ENCODE measurements at places on chromosomes 16 and 17.

DNA sequence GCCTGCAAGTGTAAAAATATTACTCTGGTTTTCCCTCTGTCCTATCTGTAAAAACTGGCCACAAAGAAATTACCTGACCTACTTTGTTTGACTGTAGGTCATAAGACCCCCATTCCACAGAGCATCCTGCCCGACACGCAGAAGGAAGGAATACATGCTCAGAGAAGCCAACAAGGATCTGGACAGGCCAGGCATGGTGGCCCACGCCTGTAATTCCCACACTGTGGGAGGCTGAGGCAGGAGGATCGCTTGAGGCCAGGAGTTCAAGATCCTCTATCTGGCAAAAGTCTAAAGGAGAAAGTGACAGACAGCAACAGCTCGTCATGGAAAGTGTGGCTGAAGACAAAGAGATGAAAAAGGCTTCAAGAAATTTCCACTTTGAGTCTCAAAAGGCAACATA, 78.2 kb upstream of the RNU2-1 start:
- DNase-seq, result no peak

GRCh38 chr16:82331397-82331796, 161.4 kb upstream of the MPHOSPH6 start:
- peak; percentile 9 for DNase-seq

DNA sequence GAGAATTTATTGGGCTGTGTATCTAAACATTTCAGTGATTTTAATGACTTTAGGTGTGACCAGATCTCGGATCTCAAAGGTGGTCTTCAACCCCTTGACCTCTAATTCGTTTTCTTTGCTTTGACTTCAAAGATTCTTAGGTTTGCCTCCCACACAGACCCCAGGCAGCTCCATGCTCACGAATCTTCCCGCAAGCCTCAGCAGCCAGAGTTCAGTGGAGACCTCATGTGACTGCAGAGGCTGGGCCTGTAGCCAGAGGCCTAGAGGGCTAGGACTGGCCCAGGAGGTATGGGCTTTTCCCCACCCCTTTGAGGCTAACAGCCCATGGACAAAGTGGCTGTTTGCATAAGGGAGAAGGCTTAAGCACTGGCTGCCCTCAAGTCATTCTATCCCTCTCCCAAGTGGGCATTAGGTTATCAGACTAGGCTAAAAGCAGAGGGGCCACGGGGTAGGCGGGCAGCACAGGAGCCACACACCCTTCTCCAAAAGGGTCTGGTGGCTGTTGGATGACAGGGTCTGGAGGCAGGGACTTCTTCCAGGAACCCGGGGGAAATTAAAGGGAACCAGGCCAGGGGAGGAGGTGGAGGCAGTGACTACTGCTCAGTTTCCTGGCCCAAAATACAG, 3.0 kb downstream of the HIRIP3 start:
- no peak for DNase-seq

- peak; percentile 83 for DNase-seq
These were observed 9.4 kb downstream of the SNX20 start for GRCh38 chr16:50671644-50672260.

GRCh38 chr17:77478899-77479298, 338.1 kb downstream of the SEC14L1 start:
- DNase-seq, result no peak

DNA sequence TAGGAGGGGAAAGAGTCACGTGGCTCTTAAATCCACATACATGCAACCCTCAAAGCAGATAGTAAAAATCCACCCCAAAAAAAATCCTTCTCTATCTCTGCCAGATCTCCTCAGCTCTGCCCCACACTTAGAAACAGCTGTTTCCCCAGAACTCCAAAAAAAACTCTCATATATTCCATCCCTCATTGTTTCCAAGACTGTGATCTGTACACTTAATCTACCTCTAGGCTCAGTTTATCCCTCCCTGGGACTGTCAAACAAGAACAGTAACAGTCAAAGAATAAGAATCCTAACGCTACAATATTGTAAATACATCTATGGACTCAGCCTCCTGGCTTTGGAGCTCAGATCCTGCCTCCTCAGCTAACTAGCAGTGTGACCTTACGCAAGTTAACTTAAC, 11.6 kb downstream of the CUEDC1 start:
- DNase-seq, result no peak

- no peak for DNase-seq
These were observed 80.4 kb downstream of the COX10 start for GRCh38 chr17:14149751-14150150.

DNA sequence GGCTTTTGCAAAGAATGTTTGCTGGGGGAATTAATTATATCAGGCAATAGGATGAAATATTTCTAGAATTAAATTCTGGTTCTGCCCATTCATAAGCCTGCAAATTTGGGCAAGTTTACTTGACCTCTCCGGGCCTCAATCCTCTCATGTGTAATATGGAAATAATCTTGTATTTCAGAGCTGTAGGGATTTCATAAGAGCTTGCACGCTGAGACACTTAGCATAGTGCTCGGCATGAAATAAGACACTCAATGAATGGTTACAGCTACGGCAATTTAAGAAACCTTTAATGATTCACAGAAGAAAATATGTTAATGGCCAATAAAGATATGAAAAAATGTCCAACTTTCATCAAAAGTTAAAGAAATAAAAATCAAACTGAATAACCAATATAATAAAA, 40.6 kb upstream of the PITPNM3 start:
- no peak for DNase-seq

- DNase-seq, result peak; percentile 64
These were observed 7.9 kb upstream of the SLFN14 start for GRCh38 chr17:35568561-35568960.

DNA sequence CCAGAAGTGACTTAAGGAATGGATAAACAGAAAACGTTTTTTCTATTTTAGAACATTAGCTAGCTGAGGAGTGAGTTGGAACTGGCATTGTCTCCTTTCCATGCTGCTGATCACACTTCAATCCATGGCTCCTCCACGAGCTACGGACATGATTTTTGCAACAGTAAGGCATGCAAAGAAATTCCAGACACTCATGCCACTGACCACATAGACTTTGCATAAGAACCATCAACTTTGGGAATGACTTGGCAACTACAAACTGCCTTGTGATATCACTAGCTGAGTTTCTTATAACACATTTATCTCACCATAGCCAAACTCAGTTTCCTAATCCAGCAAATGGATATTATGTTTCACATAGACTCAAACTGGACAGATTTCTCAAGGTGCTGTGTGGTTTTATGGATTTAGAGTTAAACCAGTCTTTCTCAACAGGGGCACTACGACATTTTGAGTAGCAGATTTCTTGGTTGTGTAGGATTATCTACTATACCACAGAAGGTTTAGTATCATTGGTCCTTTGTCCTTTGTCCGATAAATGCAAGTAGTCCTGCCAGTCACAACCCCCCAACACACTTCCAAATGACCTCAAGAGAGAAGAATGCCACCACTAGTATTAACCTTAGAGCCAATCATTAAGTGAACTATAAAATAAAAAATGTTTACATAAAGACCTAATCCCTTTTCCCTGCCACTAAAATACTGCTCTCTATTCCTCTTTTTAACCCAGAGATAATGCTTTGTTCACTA, 48.3 kb upstream of the C17orf78 start:
- DNase-seq, result no peak

DNA sequence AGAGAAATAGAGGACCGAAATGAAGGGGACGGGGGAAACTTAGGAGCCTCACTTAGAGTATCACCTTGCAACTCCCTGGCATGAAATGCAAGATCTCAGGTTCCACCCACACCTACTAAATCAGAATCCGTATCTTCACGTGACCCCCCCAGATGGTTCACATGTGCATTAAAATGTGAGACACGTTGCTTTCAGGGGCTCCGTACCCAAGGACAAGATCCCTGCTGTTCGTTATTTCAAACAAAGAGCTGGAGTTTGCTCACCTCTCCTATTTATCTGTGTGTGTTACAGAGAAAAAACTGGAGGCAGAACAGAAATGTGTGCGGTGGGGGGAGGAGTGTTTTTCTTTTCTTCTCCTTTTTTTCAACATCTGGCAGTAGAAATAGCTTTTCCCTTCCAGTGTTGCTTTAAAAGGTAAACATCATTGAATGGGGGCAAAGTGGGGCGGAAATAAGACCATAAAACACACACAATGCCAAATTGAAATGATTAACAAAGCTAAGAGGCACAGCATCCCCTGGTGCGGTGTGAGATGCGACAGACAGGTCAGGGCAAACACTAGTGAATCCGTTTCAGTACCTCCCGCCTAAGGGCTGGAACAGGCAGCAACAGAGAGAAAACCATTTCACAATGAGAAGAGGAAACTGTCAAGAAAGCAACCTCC, 145.4 kb downstream of the SOX9 start:
- DNase-seq, result no peak

DNA sequence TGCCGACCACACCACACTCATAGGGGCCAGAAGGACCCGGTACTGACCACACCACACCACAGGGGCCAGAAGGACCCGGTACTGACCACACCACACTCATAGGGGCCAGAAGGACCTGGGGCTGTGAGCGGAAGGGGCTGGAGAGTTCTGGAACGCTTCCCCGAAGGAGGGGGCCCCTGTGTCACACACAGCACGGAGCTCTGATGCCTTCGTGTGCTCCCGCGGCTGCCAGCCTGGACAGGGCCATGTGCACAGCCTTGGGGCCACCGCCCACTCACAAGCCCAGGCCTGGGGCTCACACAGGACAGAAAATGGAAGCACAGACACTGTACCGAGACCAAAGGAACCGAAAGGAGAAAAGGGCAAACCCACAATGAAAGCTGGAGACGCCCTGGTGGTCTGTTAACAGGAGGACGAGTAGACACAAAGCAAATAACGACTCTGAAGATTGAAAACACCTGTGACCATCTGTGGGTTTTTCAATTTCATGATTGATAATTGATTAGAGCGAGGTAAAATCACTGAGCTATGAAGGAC, 106.5 kb upstream of the METRNL start:
- DNase-seq, result no peak

GRCh38 chr17:41069031-41069430, 3.4 kb upstream of the KRTAP2-4 start:
- DNase-seq, result peak; percentile 16

DNA sequence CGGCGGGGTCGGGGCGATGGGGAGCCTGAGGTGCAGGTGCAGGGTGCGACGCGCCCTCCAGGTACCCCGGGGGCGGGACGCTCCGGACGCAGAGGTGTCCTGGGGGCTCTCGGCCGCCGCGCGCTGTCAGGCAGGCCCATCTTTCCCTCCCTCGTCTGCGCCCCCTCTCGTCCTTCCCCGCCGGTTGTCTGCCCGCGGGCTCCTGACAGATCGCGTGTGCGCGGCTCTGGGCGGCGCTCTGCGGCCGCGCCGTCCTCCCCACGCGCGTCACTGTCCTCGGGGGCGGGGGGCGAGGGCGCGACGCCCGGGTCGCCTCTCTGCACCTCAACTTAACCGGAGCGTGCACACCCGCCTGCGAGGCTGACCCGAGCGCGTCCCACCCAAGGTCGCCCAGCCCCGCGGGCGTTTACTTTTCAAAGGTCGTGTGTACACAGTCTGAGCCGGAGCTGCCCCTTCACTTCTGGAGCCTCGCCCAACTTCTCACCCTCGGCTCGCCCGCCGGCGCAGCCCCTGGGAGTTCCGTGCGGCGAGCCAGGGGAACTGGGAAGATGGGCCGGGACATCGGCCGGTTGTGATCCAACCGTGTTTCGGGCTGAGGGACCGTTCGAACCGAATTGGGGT, 512 bp downstream of the AKAP1 start:
- peak; percentile 62 for DNase-seq

DNA sequence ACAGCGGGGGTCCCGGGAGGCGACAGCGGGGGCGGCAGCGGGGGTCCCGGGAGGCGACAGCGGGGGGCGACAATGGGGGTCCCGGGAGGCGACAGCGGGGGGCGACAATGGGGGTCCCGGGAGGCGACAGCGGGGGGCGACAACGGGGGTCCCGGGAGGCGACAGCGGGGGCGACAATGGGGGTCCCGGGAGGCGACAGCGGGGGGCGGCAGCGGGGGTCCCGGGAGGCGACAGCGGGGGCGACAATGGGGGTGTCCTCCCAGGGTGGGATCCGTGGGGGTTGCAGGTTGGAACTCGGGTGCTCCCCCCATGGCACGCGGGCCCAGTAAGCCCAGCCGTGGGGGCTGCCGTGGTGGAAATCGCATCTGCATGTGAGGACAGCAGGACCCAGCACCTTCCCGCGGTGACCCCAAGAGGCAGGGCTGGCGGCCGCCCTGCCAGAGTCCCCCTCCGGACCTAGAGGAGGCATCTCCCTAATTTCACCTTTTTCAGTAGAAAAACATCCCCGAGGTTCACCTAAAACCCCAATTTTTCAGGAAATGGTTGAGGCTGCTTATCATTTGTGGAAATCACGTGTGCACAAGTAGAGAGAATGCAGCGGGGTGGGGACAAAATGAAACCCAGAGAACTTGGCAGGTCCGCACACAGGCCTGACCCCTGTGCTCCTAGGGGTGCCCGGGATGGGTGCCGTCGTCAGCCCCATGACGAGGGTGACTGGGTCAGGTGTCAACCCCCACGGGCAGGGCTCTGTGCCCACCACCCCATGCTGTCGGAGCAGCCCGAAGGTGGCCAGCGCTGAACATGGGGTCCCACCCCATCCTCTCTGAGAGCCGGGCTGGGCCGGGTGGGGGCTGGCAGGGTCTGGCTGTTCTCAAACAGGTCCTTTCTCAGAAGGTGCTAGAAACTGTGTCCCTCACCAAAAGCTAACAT, 10.5 kb upstream of the METRNL start:
- no peak for DNase-seq

DNA sequence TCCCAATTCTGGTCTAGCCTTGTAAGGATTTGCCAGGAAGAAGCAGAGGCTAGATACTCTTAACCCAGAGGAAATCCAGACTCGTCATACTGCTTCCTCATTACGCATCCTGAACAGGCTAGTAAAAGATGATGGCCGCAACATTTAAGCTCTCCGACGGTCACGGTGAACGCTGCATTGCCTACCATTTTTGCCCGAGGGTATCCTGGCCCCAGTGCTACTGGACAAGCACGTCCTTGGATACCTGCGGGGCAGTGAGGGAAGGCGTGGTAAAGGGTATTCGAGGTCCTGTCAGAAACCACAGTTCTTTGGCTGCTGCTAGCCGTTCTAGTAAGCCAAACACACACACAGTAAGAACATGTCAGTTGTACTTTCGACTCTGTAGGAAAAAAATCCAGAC, 36.6 kb downstream of the METTL16 start:
- DNase-seq, result no peak
